ENCODE measurements at places on chromosomes 4 and X.

GRCh38 chr4:134278675-134279074, 77.1 kb upstream of the PABPC4L start:
- DNase-seq: no peak

- no peak for DNase-seq
These were observed 21.4 kb upstream of the CLGN start for GRCh38 chr4:140448830-140449229.

GRCh38 chr4:1448589-1449420, 42.6 kb upstream of the NKX1-1 start:
- no peak for DNase-seq

- DNase-seq: no peak
These were observed 885.7 kb upstream of the ADGRL3 start for GRCh38 chr4:60314416-60314815.

DNA sequence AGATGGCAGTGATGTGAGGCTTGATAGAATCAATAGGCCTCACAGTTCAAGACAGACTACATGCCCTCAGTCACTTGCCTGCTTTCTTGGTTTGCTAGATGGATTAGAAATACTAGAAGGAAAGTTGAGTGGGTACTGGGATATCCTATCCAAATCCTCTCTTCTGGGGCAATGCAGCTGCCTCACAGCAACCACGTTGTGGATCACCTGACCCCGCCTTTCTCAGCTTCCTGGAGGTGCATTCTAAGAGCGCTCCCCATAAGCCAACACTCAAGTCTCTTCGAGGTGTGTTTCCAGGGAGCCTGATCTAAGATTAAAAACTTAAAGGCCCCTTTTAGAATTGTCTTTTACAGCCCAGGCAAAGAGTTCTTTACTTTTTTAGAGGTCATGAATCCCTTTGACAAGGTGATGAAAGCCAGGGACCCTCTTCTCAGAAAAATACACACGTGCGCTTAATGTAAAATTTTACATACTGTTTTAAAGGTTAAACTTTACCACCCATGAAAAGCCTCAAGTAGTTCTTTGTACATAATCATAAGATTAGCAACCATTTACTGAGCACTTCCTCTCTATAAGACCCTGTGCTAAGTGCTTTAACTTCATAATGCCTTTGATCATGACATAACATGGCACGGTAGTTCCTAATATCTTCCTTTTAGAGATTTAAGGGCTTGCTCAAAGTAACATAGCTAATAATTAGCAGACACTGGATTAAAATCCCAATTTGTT, 840 bp upstream of the RPL34 start:
- no peak for DNase-seq

DNA sequence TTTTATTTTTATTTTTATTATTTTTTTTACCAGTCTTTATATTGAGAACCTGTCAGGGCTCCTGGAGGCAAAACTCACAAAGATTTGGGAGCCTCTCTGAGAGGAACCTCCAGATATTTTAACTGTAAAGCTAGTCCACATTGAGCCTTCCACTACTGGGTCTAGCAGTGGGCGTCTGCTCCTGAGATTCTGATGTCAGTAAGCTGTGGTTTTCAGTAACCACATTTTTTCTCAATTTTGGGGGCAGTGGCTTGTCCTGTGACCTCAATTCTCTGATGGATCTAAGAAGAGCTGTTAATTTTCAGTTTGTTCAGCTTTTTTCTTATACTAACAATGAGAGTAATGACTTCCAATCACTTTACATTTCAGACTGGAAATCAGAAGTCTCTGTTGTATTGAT, 23.6 kb upstream of the GPRASP1 start:
- no peak for DNase-seq

DNA sequence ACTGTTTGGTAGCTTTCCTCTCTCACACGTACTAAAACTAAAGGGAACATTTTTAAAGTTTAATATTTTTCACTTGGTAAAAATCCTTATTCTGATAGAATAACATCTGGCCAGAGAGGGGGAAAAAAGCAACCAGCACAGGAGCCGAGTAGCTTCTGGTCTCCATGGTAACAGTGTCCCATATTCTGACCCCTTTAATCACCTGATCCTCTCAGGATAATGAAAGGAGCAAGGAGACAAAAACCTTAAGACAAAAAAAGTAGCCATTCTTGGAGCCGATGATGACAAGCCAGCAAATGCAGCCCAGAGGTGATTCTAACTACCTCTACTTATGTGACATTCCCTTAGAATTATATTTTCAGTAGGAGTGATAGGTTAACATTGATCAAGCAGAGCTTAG, 126.6 kb downstream of the SLC39A8 start:
- no peak for DNase-seq

DNA sequence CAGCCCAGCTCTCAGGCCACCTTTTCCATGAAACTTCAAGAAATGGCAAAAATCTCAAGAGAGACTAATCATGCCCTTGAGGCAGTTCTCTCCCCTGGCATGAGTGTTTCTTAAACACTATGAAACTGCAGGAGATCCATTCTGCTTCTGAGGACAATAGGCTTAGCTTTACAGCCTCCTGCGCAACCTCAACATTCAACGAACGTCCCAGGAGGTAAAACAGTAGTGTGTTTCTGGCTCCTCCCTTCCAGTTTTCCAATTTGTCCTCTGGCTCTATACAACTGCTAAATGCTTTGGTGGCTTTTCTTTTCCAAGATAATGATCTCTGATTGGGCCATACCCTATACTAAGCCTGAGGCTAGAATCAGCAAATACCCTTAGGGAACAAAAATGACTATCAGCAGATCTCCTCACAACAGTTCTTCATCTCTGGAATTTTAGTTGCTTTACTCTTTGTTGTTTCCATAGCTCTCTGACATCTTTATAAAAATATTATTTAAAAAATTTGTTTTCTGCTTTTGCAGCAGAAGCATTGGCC, 87.0 kb upstream of the FAT1 start:
- DNase-seq: no peak

DNA sequence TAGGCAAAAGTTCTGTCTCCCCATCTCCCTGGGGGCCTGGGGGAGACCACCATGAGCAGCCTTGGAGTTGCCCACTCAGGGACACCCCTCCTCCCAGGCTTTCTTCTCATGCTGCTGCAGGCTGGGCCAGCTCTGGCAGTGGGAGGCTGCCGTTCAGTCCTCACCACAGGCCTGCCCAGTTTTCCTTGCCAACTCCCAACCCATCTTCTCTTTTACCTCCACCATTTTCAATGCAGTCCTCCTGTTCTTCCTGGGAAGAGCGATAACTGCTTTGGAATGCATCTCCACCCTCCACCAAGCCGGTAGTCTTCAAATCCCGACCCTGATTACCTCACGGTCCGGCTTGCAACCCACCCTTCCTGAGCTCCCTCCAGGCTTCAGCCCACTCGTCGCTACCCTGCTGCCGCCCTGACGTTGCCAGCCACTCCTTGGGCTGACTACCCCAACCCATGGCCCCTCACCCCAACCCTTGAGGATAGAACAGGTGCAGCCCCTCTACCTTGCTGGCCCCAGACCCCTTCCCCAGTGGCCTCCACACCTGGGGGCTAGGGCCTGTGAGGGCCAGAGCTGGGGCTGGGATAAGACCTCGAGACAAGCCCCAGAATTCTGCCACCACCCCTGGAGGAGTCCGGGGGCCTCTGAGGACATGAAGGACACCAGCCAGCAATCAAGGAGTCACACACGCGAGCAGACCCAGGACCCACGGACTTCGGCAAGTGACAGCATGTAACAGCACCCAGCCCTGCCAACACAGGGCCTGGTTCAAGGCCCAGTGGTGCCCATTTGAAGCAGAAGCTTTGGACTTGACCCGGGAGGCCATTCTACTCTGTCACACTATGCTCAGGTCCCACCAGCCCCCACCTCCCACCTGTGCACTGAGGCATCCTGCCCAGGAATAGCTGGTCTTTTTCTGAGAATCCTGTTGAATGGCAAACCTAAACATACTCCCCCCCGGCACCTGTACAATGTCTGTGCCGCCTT, 9.2 kb downstream of the WDR1 start:
- DNase-seq: no peak

DNA sequence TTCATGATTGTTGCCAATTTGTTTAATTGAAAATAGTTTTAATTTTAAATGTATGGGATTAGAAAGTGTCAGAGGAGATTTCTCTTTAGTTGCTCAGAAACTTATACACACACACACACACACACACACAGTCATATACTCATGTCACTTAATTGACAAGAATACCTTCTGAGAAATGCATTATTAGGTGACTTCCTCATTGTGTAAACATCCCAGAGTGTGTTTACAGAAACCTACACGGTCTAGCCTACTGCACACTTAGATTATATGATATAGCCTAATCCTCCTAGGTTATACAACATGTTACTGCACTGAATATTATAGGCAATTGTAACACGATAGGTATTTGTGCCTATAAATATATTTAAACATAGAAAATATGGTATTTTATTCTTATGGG, 1327.4 kb downstream of the FSTL5 start:
- no peak for DNase-seq

Measured in activated CD4-positive, CD25-positive, alpha-beta regulatory T cell treated with anti-CD3 and anti-CD28 coated beads, Interleukin-2, amount 50 U/mL, for 16 hours (primary cell).